ENCODE measurements at places on chromosomes 7 and 10.
A peak's percentile ranks its signal among the peaks of the same experiment; 100 is the strongest.

DNA sequence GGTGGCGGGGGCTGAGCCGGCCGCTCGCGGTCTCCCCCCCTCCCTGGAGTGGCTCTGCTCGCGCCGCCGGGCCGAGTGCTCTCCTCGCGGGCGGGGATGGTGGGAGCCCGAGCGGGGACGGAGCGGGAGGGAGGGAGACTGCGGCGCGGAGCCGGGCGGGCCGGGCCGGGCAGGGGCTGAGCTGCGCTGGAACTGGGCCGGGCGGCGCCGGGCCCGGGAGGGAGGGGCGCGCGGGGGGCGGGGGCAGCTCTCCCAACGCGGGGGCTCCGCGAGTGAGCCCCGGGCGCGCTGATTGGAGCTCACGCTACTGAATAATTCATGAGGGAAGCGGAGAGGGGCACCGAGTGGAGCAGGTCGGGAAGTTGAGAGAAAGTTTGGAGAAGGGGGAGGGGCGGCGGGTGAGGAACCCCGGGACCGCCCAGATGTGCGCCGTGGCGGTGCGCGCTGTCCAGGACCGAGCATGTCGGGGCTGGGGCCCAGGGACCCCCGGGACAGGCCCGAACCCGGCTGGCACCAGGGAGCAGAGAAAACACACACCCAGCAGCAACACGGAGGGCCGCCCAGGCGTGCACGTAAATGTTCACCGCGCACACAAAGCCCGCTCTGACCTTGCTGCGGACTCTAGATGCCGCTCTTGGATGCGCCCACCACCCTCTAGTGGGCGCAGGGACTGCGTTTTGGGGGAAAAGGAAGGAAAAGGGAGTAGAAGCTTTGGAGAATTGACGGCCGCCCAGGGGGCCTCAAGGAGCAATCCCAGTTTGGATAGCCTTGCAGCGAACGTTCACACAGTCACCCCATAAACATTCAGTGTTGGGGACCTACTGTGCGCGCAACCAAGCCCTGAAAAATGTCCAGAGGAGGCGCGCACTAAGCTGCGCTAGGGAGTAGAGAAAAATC is at the start of gene EPHB4:
EPHB4 (minus strand) TSS at position 194 of the 897 bp plus-strand sequence. CDS start 493 bp downstream, outside the sequence.
- no peak for DNase-seq

DNA sequence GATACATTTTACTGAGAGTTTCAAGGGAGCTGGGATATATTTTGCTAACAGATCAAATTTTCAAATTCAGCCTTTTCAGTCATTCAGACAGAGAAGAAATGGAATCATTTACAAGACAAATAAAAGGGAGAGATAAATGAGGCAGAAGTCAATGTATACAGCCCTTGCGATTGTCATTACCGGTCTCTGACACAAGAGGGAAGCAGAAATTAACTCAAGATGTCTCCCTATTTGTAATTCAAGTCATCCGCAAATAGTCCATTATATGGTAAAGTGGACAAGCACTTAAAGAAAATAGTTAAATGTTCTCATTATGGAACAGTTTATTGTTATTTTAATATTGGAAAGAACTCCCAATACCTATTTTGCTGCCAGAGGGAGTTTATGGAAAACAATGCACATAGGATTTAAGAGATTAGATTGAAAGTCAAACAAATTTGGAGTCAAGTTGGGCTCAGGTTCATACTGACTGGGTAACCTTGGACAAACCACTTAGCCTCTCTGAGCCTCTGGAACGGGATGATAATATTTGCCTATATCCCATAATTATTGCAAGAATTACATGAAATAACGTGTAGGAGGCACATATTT is 89.3 kb upstream of the PRKCQ start:
- DNase-seq, result peak; percentile 55

GRCh38 chr10:22837771-22838170 is 90.1 kb upstream of the ARMC3 start:
- no peak for DNase-seq

DNA sequence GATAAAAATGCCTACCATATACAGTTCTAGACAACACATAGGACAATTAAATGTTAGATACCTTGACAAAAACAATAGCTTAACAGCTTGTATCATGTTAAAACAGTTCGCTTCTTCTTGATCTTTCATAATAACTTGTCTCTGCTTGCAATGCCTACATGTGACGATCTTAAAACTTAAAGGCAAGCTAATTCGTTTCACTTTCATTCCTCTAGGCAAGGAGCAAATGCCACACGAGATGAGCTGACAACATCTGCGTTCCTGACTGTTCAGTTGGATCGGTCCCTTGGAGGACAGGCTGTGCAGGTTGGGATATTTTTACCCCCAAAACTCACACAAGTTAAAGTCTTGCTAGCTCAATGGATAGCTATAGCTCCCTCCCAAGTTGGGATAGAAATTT is 51.6 kb upstream of the ARL4A start:
- peak; percentile 21 for DNase-seq

DNA sequence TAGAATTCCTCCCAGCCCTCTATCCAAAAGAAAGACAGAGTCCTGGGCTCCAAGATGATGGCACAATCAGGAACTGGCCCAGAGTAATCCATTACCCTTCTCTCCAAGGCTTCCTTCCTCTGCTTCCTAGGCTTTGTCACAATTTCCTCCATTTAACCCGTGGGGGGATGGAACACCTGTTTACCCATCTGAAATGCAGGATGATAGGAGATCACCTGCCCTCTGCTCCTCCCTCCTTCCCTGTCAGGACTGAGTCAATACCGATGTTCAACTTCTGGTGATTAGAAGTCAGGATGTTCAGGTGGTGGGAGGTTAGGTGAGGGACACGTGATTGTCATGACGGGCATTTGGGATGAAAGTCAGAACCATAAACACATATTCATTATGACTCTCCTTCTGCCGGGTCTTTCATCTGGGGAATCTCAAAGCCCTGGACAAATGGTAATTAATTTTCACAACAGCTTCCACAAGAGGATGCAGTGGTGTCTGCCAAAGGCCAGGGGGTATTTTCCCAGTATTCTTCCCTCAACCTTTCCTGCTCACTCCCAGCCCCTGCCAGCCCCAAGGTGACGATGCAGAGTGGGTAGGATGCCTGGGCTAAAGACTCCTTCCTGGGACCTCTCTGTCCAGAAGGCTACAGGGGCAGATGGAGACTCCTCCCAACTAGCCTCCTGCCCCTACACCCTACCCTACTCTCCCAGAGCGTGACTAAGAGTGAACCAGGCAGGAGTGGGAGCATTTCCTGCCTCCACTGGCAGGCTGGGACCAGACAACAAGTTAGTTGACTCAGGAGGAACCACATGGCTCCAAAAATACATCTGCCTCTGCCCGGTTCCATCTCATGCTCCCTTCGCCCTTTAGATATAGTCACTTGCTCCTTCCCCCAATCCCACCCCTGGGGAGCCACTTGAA is 27.9 kb downstream of the DUSP5 start:
- no peak for DNase-seq

DNA sequence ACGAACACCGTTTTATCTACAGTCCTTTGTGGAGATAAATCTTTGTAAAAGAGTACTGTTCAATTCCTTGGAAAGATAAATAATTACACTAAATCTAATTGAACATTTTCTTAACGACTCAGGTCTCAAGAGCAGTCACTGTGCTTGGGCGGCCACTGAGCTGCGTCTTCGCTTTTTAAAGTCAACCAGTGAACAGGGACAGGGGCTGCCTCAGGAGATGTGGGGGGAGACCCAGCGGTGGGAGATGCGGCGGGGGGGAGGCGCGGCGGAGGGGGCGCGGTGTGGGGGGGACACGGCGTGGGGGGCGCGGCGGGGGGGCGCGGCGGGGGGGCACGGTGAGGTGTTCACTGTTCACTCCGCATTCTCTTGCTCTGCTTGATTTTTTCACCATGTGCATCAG is 39.8 kb downstream of the CAMK2B start:
- no peak for DNase-seq

DNA sequence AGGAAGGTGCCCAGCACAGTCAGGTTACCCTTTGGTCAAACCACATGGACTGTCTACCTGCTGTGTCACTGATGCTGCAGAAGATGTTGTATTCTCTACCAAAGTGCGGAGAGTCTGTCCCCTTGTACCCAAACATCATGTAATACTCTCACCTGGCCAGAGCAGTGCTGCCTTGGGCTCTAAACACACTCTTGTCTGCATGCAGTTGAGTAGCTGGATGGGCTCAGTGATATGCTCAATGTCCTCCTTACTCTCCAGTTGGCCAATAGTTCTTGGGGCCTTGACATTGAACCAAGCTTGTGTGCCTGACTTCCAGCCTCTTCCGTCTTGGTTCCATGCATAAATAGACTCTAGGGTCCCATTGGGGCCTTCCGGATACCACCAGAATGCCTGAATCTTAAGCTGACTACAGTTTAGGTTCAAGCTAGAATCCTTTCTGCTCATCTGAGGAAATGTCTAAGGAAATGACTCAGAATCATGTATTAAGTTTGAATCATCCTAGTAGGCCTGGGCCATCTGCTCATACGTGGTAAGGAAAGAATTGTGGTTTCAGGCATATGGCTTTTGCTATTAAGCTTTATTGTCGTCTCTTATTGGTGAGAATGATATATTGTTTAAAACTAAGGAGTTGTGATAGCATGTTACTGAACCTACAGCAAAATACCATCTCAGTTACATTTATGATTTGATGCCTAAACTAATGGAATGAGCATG is 118.0 kb downstream of the OTUD1 start:
- DNase-seq, result no peak

- DNase-seq, result no peak
Observed at GRCh38 chr10:5983774-5984173, 6.4 kb upstream of the IL15RA start.

- peak; percentile 94 for DNase-seq
Observed at GRCh38 chr7:138903186-138903820, 77.9 kb downstream of the KIAA1549 start.

DNA sequence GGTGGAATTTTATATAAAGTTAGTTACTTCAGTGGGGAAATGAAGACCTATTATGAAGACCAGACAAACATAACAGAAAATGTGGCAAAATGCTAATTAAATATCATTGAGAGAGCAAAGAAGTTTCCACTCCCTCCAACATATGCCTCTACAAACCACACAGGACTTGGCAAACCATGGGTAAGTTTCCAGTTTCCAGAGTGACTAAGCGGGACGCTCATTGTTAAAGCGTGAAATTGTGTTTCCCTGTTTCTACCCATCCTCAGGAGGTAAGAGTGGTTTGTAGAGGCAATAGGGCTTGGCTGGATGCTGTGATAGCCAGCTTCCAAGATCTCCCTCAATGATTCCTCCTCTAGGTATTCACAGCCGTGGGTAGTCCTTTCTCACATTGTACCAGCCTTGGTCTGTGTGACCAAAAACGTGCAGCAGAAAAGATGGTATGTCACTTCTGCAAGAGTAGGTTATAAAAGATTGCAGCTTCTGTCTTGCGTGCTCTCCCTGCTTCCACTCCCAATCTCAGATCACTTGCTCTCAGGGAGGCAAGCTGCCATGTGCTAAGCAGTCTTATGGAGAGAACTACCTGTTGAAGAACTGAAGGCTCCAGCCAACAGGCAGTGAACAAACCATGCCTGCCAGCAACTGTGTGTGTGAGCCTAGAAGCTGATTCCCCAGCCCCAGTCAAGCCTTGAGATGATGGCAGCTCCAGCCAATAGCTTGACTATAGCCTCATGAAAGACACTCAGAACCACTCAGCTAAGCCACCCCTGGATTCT is 35.7 kb downstream of the CBX3 start:
- DNase-seq, result no peak

DNA sequence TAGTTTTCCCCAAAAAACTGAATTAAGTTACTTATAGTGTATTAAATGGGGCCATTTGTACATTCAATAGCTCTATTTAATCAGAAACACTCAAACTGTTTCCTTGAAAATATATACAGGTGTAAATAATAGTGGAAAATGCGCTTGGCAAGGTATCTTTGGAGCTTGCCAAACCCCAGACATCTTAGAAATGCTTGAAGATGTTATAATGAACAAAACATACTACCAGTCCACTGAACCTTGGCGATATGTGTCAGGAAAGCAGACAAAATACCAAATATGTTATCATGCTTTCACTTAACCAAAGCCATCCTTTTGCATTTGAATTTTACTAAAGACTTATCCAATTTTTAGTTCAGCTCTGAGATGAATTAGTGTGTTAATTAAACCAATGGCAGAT is 352.7 kb upstream of the SEMA3A start:
- no peak for DNase-seq

DNA sequence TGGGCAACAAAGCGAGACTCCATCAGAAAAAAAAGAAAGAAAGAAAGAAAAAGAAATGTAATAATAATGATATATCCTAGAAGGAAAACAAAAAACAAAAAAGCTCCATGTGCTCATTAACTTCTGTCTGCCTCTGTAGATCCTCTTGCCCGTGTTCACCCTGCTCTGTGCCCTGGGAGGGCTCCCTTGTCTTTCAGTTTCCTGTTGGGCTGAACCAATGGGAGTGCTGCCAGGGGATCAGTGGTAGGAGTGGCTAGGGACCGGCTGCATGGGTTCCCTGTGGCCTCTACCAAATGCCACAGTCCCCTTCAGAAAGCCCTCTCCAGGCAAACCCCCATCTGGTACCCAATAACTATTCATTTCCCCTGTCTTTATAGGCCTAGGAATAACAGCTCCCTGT is 51.8 kb upstream of the PARD3 start:
- DNase-seq, result no peak

GRCh38 chr7:159031750-159032149 is 112.9 kb downstream of the VIPR2 start:
- no peak for DNase-seq

DNA sequence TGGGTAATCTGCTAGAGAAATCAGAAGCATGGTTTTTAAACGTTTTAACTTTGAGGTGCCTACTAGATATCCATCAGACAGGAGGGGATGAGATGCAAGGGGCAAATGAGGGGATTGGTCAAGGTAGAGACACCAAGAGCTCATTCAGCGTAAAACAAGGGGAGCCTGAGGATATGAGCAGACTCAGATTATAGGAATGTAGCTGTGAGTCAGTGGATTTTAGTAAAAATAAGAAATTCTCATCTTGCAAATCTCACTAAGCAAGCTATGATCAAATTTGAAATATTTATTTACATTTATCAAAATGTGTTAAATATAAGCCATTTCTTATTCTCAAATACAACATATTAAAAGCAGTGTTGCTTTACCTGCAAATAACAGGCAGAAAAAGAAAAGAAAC is 21.4 kb upstream of the TFEC start:
- no peak for DNase-seq

GRCh38 chr7:150507947-150508602 is 6.6 kb upstream of the GIMAP7 start:
- peak; percentile 34 for DNase-seq

- no peak for DNase-seq
Observed at GRCh38 chr10:53537508-53537907, 764.9 kb upstream of the MBL2 start.

GRCh38 chr7:158751751-158752150 is 47.1 kb upstream of the NCAPG2 start:
- DNase-seq, result peak; percentile 1

GRCh38 chr10:89271532-89271931 is 20.0 kb upstream of the LIPA start:
- no peak for DNase-seq
